CD8-positive, alpha-beta memory T cell (primary cell): ENCODE measurements at places on chromosomes 1 and 21. TPM values are rescaled to one million over a fixed set of nuclear protein-coding genes. Genes with fewer than 3 reads are reported as not detected.

DNA sequence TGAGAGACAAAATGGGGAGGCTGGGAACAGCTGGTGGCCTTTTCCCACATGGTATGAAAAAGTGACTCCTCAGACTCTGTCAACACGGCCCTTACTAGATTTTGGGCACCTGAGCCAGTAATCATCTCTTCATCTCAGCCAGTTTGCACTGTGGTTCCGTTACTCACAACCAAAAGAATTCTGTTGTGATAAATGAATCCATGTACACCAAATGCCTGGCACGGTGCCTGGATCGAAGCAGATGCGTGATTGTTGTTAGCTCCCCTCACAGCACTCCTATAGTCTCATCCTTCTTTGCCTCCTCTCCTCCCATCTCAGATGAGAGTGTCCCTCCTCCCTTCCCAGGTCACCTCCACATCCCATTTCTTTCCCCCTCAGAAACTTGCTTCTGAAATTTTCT is 57.9 kb upstream of the GJB5 start:
- no peak overlapping the region for H3K4me3 ChIP-seq
- H3K36me3 ChIP-seq = no peaks in the 10 kb centered on the region
- DNase-seq = no peak
- no peaks in the 10 kb centered on the region for H3K27me3 ChIP-seq
- no peak overlapping the region for H3K27ac ChIP-seq

- H3K27me3 ChIP-seq = no peaks in the 10 kb centered on the region
- no peak for DNase-seq
- H3K36me3 ChIP-seq = no peaks in the 10 kb centered on the region
- no peaks in the 10 kb centered on the region for H3K4me1 ChIP-seq
These were observed 242.6 kb upstream of the CXADR start for GRCh38 chr21:17270229-17270628.

- H3K27me3 ChIP-seq = no peaks in the 10 kb centered on the region
- no peak overlapping the region for H3K27ac ChIP-seq
- no peak overlapping the region for H3K4me3 ChIP-seq
These were observed 42.4 kb downstream of the PATJ start for GRCh38 chr1:61784726-61785125.

The ZFP69B gene
- total RNA-seq = 5.9 TPM

The SMCP gene
- not detected for total RNA-seq
